ENCODE measurements at places on chromosomes 13 and 19.
A peak's percentile ranks its signal among the peaks of the same experiment; 100 is the strongest.

DNA sequence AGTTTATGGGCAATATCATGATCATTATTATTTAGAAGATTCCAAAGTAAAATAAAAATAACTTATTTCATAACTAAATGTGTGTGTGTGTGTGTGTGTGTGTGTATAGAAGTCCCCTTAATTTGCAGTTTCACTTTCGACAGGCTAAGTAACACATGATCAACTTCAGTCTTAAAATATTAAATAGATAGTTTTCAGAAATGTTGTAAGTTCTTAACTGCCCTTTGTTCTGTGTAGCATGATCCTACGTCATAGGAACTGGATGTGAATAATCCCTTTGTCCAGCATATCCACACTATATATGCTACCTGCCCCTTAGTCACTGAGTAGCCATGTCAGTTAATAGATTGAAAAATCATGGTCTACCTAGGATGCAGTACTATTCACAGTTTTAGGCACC, 1863.5 kb upstream of the PCDH20 start:
- DNase-seq, result no peak

DNA sequence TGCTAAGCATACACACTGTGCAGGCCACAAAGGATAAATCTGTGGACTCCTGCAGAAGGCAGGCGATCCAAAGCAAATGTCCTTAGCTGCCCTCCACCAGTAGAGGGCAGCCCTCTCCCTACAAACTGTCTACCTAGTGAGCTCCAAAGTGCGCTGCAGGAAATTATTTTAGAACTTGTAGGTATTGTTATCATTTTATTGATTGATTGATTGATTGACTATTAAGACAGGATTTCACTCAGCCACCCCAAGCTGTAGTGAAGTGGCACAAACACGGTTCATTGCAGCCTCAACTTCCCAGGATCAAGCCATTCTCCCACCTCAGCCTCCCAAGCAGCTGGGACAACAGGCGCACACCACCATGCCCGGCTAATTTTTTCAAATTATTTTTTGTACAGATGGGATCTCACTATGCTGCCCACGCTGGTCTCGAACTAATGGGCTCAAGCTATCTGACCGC, 37.3 kb downstream of the RNF6 start:
- DNase-seq, result peak; percentile 77

GRCh38 chr19:1672769-1673644, 20.6 kb upstream of the TCF3 start:
- no peak for DNase-seq

- DNase-seq, result peak; percentile 42
These were observed 89.8 kb upstream of the LSM14A start for GRCh38 chr19:34082289-34083077.

- no peak for DNase-seq
These were observed 11.4 kb downstream of the AKAP8 start for GRCh38 chr19:15368051-15368632.

DNA sequence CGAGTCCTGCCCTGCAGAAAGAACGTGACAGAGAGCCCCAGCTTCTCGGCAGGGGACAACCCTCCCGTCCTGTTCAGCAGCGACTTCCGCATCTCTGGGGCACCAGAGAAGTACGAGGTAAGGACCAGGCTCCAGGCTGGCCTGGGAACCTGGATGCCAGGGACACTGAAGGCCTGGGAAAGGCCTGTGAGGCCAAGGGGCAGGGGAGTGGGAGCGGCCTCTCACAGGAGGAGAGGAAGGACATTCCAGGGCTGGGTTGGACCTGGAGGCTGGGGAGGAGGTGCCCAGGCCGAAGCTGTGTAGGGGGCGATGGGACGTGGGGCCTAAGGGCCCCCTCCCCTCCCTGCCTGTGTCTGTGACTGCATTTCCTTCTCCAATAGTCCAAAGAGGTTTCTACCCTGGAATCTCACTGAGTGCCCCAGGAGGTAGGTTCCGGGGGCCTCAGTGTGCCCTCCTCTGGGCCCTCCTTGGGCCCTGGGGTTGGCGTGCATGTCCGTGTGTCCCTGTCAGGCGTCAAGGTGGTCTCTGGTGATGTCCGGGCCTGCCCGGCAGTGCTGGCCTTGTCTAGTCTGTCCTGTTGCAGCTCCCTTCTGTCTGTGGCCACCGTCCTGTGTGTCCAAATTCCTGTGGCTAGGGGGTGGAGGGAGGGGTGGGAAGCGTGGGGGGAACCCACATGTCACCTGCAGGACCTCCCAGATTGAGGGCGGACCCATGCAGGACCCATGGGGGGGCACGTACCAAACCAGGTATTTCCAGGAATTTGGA, 16.9 kb upstream of the CD22 start:
- DNase-seq, result no peak

DNA sequence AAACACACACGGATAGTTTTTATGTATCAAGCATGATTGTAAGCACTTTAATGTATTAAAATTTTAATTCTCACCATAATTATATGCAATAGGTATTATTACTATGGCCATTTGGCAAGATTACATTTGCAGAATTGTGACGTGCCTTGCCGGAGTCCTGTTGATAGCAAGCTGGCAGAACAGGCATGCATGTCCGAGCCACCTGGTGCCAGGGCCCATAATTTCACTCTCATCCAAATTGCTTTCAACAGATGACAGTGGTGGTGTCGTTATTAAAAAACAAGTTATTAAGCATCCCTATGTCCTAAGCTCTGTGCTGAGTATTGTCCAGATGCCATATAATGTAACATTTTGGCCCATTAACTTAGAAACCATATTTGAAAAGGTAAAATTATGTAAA, 374.3 kb downstream of the FOXO1 start:
- DNase-seq, result no peak

GRCh38 chr19:11698231-11698630, 40.5 kb downstream of the ZNF823 start:
- no peak for DNase-seq

GRCh38 chr13:53150568-53150967, 122.0 kb downstream of the OLFM4 start:
- DNase-seq, result no peak
